ENCODE measurements at places on chromosomes 3 and 15.

- DNase-seq = peak; percentile 87
These were observed 57.5 kb upstream of the LMCD1 start for GRCh38 chr3:8443829-8444791.

DNA sequence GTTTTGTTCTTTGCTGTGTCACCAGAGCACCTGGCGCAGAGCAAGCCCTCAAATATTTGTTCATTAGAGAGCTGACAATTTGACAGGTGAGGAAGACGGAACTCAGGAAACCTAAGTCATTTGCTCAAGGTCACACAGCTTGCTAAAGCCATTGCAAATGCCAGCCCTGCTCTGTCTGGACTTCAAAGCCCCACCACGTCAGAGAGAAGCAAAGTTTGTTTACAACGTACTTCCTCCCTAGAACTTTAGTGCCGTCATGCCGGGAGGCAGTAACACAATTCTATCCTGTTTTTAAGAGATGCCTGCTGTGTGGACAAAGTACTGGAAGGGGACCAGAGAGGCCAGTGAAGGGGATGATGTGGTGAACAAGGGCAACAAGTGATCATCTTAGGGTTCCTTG, 216.6 kb upstream of the PRICKLE2 start:
- DNase-seq = no peak

- no peak for DNase-seq
These were observed 11.4 kb upstream of the VGLL3 start for GRCh38 chr3:87002346-87002745.

GRCh38 chr15:78032671-78033070, 44.8 kb downstream of the TBC1D2B start:
- DNase-seq = no peak

GRCh38 chr3:118791246-118791645, 243.4 kb downstream of the IGSF11 start:
- no peak for DNase-seq

GRCh38 chr3:29143151-29143550, 137.7 kb upstream of the RBMS3 start:
- no peak for DNase-seq

DNA sequence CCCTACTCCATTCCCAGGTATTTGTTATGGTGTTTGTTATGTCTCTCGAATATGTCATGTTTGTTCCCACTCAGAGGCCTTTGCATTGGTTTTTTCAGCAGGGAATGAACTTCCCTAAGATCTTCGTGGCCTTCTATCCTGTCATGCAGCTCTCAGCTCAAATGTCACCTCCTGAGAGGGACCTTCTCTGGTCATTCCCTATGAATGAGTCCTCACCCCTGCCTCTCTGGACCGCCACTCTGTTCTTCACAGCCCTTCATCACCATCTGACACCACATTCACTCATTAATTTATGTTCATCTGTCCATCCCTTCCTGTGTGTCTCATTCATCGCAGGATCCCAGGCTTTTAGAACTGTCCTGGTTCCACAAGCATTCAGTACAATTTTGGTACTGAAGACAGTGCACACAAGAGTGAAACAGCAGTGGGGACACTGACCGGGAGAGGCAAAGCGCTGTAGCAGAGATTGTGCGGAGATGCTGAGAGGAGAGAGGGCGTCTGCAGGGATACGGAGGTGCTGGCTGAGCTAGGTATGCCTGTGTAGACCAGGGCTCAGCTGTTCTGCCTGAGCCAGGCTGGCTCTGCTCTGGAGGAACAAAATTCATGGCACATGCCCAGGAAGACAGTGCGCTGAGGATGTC, 132.3 kb downstream of the CHCHD6 start:
- DNase-seq = no peak

DNA sequence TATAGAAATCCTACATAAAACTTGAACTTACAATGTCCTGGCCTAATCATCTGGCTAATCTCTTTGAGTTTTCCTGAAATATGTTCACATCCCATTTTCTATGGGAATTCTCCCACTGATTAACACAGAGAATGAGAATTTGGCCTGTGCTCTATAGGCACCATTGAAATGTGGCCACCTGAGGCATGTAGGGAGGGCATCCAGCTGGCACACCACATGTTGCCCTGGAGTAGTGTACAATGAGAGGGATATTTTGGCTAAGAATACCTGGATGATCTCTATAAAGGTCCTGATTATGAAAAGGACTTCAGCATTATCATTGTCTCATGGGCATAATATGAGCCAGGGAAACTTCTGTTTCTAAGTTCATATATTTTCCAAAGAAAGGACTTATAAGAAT, 324.0 kb downstream of the ZBTB20 start:
- DNase-seq = no peak

DNA sequence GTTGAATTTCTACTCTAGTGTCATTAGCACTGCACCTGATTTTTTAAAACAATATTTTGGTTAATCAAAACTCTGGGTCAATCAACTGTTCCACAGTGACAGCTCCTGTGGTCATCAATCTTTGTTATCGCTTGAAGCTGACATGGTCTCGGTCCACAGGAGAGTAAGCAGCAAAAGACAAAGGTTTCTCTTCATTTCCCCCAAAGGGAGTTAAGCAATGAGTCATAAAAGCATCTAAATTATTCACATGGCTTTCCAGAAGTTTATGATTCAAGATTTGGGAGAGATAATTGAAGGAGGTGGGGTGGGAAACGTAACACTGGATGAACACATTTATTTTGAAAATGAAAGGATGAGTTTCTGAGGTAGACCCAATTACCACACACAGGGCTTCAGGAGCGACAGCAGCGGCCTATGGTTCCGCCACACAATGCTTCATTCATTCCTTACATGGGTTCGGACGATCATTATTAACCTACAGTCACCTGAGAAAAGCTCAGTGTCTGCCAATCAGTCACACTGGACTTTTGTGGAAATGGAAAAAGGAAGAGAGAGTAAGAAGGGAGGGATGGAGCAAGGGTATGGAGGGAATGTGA, 505.1 kb downstream of the FHIT start:
- peak; percentile 88 for DNase-seq

- DNase-seq = no peak
These were observed 543.3 kb upstream of the UBE2E2 start for GRCh38 chr3:22659651-22660475.

DNA sequence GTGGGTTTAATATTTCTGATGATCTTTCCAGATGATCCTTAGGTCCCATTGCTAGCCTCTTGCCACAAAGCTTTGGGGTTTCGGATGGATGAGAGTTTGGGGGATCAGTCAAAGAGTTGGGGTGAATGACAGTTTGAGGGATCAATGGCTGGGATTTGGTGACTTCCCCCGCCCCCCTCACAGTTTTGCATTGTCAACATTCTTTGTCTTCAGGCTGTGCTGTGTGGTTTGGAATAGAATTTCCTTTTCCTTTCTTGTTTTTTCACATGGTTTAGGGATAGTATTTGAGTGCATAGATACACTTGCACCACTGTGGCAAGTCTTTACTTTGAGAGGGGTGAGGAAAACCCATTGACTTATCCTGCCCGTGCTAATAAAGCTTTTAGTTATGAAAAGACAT, 14.3 kb downstream of the MEF2A start:
- no peak for DNase-seq

- DNase-seq = no peak
These were observed 1042.3 kb downstream of the DIPK2A start for GRCh38 chr3:145013931-145014330.

- no peak for DNase-seq
These were observed 96.6 kb downstream of the DNAJB8 start for GRCh38 chr3:128369881-128370642.

DNA sequence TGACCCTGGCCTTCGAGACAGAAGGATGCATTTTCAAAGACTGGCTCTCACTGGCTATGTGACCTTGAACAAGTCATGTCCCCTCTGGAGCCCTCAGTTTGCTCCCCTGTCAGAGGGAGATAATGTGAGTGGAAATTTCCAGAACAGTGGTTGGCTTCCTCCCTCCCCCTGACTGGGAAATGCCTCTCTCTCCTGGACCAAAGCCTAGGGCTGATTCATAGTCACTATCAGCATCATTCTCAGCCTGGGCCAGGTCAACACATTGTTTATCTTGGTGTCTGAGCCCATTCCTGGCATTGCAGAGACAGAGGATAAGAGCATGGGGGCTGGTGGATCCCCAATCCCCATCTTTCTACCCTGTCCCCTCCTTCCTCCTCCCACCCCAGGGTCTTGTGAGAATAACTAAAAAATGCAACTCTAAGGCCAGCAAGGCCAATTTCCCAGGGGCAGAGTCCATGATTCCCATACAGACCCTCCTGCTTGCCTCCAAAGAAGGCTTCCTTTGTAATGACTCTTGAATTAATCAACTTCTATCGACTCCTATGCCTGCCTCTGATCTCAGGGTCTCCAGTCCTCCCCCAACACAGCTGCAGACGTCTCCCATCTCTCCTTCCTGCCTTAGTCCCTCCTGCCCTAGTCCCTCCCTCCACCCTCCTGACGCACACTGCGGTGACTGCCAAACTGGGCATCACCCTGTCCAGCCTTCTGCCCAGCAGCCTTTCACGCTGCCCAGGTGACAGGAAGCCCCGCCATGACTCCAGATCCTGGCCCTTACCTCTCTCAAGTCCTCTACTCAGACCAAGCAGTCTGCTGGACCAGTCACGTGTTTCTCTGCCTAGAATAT, 35.4 kb upstream of the CORO2B start:
- peak; percentile 9 for DNase-seq

DNA sequence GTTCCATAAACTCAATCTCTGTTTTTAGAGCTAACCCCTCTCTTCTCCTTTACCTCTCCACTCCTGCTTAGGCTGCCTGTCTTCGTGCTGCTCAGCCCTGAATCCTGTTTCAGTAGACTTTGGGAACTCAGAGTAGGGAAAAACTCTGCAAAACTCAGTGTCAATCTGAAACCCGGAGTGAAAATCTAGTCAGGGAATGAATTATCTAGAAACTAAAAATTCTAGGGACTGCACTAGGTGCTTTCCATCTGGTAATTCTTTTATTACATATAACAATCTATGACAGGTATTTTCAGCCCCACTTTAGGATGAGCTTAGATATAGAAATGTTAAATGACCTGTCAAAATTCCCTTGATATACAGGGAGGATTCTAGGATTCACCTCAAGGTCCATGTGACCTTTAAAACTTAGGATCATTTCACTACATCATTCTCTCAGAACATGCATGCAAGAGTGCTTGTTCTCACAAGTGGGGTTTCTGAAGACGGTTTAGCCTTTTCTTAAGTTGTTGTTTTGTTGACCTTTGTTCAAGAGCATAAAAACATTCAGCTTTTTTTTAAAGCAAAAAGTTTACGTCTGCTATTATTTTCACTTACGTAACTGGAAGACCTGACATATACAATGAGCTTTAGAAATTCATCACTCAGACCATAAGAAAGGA, 108.2 kb upstream of the MBNL1 start:
- no peak for DNase-seq

Data from COLO829 (cell line).